ENCODE measurements at places on chromosomes 6 and 20.

DNA sequence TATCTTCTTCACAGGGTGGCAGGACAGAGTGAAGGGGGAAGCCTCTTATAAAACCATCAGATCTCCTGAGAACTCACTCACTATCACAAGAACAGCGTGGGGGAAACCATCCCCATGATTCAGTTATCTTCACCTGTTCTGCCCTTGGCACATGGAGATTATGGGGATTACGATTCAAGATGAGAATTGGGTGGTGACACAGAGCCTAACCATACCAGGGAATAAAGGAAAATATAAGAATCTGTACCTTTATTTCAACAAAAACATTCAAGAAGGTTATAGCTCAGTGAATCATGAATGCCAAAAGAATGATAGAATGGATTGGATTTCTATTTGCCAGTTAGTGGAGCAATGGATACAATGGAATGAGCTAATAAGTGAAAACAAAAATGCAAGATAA, 214.4 kb downstream of the PTPRK start:
- no peak for DNase-seq

GRCh38 chr6:152244998-152245630, 392.0 kb downstream of the SYNE1 start:
- DNase-seq, result no peak

- DNase-seq, result no peak
These were observed 140.3 kb downstream of the SYNDIG1 start for GRCh38 chr20:24609757-24610156.

- DNase-seq, result no peak
These were observed 33.3 kb upstream of the NKAIN2 start for GRCh38 chr6:123770247-123770949.

DNA sequence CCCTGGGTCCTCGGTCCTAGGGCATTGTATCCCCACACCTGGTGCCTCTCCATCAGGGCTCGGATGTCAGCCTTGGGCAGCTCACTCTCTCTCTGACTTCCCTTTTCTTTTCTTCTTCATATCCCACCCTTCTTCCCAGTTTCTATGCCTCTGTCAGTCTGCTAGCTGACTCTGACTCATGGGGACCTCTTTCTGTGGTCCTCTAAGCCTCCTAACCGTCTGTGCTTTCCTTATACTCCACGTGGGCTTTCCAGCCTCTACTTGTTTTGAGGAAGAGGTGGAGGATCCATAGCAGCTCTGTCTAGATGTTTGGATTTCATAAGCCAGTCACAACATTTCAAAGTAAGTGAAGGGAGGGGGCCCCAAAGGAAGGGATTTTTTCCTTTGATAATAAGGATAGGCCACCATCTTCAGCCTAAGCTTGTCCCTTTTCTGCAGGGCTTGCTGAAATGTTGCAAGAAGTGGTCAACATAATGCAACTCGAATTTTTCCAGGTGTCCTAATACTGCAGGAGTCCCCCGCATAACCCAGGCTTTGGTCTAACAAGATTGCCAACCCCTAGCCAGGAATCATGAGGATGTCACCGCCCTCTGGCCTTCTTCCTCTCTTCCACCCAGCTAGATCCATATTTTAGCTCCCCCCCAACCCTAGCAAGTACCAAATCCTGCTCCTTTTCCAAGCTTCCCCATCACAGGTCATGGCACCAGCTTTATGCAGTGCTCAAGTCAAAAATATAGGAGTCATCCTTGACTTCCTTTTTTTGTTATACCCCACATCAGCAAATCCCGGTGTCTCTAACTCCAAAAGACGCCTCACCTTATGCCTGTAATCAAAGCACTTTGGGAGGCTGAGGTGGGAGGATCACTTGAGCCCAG, 8.7 kb upstream of the PLTP start:
- no peak for DNase-seq

- no peak for DNase-seq
These were observed 56.0 kb upstream of the TAB2 start for GRCh38 chr6:149261364-149262040.

DNA sequence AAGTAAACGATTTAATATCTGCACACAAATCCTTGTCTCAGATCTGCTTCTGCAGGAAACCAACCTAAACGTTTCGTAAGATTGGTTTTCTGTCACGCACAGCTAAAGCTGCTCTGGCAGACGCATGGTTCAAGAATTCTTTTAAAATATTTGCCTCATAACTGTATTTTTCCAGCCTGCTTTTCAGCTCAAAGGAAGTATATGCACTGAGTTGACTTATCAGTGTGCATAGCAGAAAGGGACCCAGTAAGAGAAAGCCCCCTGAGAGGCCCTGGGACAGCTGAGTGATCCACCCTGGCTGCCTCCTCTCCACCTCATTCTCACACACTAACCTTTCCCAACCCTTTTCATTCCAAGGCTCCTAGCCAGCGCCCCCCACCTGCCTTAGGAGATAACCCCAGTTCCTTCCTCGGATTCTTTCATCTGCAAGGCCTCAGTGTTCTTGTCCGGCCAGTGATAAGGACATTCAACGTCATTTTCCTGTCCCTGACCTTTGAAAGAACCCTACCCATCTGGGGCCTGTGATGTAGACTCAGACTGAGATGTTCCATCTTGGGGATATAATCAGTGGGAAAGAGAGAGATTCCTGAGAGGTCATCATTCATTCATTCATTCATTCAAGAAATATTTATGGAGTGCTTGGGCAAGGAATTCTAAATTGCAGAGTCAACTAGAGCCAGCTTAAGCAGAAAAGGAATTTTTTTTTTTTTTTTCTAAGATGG, 22.4 kb upstream of the SLC9A8 start:
- no peak for DNase-seq

DNA sequence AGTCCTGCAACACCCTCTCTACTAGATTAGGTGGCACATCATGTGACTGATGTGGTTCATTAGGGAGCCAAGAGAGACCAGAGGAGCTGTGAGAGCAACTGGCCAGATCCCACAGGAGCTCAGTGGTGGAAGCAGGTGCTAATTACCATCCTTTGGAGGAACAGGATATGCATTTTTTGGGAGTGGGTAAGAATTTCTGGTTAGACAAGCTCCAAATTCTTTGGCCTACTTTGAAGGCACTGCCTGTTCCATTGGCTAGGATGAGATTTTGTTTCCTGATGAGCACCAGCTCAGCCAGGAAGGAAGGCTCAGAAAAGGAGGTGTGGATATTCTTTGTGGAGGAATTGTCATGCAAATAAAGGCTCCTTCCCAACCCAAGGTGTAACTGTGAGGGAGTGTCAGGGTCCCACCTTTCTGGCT, 130.3 kb upstream of the BMP2 start:
- no peak for DNase-seq

- no peak for DNase-seq
These were observed 105.5 kb downstream of the IPCEF1 start for GRCh38 chr6:154251116-154251515.

- no peak for DNase-seq
These were observed 626.0 kb downstream of the RNF144B start for GRCh38 chr6:19013026-19013705.

- DNase-seq, result no peak
These were observed 21.4 kb upstream of the TENT5A start for GRCh38 chr6:81773887-81774286.

GRCh38 chr20:40959325-40960092, 69.1 kb upstream of the TOP1 start:
- DNase-seq, result no peak

- DNase-seq, result no peak
These were observed 96.2 kb downstream of the RREB1 start for GRCh38 chr6:7203939-7204338.

DNA sequence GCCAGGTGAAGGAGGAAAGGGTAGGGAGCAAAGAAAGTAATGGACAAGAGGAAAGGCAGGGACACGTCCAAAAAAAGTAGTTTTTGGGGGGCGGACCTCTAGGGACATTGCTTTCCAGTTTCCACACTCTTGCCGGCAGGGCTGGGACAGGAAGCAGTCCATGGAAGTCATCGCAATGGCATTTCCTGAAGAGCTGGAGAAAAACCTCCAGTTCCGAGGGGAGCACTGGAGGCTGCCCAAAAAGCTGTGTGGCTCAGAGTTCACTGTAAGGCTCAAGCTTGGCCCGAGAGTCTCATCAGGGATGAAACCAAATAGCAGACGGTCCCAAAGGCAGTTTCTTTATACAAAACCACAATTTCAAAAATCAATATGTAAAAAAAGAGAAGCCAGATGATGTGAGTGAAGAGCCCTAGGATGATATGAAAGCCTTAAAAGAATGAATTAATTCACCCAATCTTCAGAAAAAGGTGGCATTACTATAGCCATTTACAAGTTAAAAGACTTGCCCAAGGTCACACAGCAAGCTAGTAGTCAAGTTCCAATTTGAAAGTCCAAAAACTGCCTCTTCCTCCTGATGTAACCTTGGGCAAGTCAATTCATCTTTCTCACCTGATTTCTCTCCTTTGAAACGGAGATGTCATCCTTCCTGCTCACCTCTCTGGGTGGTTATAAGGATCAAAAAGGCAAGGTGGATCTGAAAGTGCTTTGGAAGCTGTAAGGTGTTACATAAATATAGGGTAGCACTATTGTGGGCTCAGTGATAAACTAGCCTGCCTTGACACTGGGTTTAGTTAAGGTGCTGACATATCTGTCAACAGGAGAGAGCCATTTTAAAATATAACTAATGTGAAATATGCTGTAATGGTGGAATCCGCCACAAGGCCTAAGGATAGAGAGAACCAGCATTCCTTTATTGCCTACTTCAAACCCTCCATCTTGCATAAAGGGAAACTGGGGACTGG, 9.1 kb downstream of the BCL2L1 start:
- DNase-seq, result no peak

DNA sequence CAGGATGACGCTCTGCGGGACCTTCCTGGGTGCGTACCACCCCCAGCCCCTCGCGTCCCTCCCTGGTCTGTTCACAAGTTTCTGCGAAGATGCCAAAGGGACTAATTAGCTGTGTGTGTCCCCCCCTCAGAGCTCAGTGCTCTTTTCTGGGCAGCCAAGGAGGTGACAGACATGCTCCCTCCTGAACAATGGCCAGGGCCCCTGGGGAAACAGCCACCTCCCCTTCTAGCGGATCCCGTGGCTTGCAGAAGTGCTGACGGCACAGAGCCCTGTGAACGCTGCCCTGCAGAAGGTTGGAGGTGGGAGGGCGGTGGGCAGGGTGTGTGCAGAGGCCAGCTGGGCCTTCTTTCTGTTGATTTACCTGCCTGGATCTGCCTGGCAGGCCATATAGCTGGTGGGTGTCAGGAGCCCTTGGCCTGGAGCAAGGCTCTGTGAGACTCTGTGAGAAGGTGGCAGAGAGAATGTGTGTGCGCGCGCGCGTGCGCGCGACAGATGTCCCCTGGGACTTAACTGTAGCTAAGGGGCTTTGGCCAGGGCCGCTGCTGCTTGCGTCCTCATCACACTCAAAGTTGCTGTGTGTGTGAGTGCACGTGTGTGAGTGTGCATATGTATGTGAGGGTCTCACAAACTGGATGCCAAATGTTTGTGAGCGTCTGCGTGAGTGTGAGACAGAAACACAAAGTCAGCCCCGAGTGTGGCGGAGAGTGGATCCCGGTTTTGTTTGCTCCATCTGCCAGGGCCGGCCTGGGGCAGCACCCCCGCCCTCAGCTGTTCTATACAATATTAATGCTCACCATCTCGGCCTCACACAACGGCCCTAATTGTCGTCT, 3.5 kb upstream of the MYT1 start:
- no peak for DNase-seq

DNA sequence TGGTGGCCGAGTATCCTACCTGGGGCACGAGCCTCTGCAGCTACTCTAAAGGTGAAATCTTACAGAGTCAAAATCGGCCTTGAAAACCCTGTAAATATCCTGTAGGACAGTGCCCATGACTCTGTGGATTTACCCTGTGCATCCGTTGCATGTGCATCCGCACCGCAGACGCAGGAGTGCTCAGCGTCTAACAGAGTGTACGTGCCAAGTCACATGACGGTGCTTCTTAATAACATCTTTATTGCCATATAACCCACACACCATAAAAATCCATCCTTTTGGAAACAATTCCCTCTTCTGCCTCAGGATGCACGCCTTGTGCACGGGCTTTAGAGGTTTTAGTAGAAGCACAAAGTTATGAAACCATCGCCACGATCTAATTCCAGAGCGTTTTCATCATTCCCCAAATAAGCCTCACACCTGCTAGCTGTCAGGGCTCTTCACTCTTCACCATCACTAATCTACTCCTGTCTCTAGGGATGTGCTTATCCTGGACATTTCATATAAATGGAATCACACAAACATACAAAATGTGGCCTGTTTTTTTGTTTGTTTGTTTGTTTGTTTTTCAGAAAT, 384.5 kb upstream of the SULF2 start:
- DNase-seq, result no peak

DNA sequence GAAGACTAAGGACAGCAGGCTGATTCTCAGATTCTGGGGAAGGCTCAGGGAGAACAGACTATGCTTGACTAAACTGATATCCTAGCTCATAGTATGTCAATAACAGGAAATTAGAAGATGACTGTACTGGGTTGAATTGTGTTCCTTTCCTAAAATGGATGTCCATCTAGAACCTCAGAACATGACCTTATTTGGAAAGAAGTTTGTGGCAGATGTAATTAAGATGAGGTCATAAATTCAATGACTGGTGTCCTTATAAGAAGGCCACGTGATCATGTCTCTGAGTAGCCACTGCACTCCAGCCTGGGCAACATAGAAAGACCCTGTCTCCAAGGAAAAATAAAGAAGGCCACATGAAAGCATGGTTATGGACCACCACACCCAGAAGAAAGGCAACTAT, 113.9 kb upstream of the STMND1 start:
- DNase-seq, result no peak

DNA sequence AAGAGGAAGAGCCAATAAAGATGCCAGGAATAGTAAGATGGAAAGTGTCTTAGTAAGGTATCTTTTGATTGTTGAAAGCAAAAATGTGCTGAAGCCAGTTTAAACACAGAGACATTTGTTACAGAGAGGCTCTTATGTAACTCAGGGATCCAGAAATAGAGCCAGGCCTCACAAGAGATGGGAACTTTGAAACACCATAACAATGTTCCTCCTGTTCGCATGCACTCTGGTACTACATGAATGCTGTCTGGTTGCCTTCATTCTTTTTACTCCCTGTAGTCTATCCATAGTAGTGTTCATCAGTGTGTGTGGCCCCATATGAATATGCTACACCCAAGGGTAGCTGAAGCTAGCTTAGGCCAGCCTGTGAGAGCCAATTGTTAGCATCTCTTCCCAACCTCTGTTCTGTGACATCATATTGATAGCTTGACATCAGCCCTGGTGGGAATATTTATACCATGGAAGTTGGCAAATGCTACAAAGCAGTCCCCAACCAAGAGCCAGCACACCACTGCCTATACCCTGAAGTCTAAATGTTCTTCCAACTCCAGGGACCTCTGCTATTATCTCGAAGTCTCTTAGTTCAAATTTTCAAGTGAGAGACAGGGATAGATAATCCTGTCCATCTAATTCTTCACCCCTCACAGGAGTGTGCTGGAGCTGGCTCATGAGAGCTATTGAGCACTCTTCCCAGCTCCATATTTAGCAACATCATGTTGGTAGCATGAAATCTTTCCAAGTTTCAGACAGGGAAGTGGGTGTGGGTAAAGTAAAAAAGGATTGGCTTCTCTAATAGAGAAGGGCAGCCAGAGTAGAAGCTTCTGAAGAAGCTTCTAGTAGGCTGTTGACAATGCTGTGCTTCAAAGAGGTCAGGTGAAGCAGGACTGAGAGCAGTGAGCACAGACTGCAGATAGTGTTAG, 7.0 kb downstream of the NDUFAF5 start:
- DNase-seq, result no peak

- no peak for DNase-seq
These were observed 21.8 kb downstream of the CDS2 start for GRCh38 chr20:5148581-5148980.

- no peak for DNase-seq
These were observed 42.1 kb upstream of the ARMC2 start for GRCh38 chr6:108806171-108806570.
